Activated CD4-positive, alpha-beta T cell treated with anti-CD3 and anti-CD28 coated beads, Interleukin-2, Interleukin-6, amounts not matched to agents 100 ng/mL and 50 ng/mL, durations not matched to agents 16 hours and 8 hours (primary cell): ENCODE measurements at places on chromosomes 13 and 19.

- DNase-seq, result no peak
These were observed 559 bp downstream of the POLR2E start for GRCh38 chr19:1094655-1094977.

DNA sequence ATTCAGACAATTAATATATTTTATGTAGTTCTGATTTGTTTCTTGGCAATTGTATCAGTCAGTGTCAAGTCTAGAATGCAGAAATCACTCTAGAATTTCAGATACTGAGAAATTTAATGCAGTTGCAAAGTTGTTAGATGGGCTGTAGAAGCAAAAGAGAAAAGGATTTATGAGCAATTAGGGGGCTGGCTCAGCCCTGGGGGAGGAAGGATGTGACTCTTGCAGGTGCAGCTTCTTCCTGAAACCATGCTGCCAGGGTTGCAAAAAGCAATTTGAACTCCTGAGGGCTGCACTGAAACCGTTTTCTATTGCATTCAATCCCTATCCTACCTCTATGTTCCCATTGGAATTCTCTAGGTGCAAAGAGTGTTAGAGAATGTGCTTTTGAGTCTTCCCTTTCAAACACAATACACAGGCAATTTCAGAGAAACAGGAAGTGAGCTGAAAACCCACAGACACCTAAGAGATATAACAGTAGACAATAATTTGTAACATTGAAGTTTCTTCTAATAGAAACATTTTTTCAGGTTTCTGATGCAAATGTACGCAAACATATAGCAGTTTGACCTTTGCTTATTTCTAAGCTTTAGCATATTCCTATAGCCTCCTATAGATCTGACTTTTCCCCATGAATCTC lies 814.7 kb upstream of the ATXN8OS start:
- DNase-seq, result no peak

- DNase-seq, result no peak
These were observed 105.2 kb downstream of the SLITRK6 start for GRCh38 chr13:85693889-85694511.

DNA sequence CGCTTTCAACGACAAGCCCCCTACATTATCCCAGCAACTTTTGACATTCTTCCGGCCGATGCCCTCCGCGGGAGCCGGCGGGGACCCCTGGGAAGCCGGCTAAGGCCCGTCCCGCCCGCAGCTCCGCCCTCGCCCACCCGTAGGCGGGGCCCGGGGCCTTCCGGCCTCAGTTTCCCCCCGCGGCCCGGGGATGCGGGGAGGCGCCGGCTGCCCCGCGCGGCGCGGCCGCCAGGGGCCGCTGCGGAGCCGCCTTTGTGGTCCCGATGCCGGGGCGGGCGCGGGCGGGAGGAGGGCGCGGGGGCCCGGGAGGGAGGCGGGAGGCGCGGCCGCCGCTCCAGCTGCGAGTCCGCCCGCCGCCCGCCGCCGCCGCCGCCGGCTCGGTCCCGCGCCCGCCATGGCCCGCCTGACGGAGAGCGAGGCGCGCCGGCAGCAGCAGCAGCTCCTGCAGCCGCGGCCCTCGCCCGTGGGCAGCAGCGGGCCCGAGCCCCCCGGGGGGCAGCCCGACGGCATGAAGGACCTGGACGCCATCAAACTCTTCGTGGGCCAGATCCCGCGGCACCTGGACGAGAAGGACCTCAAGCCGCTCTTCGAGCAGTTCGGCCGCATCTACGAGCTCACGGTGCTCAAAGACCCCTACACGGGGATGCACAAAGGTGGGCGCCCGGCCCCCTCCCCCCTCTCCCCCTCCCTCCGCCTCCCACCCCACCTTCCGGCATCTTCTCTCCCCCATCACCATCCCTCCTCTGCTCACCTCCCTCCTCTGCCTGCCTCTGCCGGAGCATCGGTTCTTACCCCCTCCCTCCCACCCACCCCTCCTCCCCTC lies at the start of gene CELF5:
Gene CELF5, plus strand, starts transcription at position 316 of the 823 bp plus-strand sequence. Its CDS starts 79 bp downstream, at position 395.
- peak; percentile 59 for DNase-seq

DNA sequence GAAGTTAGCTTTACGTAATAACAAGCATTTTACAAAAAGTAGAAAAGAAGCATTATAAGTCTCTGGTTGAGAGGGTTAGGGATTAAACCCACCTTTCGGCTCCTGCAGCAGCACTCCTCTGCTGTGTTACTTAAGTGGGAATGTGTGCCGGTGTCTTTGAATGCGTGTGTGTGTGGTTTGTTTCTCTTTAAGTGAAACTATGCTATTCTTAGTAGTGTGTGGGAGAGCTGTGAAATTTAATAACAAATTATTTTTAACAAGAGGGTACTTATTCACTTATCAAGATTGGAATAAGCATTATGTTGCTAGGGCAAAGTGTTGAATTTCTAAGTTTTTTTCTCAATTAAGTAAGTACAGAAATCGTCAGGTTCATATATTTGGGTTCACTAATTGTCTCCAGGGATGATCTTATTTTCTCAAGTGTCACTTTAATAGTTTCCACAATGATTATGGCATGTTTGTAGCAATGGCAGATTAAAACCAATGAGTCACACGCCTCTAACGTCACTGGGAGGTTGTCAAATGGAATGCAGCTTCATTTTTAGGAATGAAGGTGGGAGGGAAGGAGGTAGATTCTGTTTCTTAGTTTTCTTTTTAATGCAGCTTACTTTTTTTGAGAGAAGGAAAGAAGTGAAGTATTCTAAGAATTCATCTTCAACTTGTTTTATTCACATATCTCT lies 151.3 kb downstream of the LMO7 start:
- no peak for DNase-seq

GRCh38 chr19:40193587-40193849 lies 2.3 kb downstream of the MAP3K10 start:
- no peak for DNase-seq

GRCh38 chr19:18653853-18654252 lies 17.0 kb downstream of the KLHL26 start:
- DNase-seq, result no peak

DNA sequence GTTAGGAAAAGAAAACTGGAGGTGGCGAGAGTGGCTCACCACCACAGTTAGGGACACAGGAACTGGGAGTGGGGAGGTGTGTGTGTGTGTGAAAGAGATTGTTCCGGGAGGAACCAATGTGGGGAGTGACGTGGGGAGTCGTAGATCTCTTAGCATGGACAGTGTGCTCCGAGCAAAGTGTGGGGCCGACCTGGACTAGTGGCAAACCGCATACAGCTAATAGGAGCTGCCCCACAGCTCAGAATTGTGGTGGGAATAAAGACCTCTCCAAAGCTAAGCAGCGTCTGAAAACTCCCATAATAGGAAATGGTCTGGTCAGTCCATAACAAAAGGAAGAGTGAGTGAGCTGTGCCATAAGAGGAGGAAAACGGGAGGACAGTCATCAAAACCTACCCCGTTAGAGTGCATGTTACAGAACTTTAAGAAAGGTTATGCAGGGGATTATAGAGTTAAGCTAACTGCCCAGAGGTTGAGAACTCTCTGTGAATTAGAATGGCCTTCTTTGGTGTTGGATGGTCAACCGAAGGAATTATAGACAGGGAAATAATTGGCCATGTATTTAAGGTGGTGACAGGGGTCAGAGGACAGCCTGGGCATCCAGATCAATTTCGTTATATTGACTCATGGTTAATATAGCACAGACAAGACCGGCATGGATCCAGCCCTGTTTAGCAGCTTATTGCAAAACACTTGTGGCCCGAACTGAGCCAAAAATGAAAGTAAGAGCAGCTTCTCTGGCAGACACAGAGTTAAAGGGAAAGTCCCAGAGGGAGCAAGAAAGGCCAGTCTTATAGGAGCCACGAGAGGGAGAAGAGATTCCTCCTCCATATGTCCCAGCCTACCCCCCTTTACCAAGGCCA lies 8.9 kb upstream of the SLC15A1 start:
- peak; percentile 21 for DNase-seq

- DNase-seq, result no peak
These were observed 1198.5 kb downstream of the EFNB2 start for GRCh38 chr13:105336706-105337576.

GRCh38 chr19:49808711-49809159 lies 4.4 kb downstream of the FUZ start:
- peak; percentile 85 for DNase-seq

GRCh38 chr19:18669524-18669817 lies 14.0 kb upstream of the CRTC1 start:
- DNase-seq, result no peak

DNA sequence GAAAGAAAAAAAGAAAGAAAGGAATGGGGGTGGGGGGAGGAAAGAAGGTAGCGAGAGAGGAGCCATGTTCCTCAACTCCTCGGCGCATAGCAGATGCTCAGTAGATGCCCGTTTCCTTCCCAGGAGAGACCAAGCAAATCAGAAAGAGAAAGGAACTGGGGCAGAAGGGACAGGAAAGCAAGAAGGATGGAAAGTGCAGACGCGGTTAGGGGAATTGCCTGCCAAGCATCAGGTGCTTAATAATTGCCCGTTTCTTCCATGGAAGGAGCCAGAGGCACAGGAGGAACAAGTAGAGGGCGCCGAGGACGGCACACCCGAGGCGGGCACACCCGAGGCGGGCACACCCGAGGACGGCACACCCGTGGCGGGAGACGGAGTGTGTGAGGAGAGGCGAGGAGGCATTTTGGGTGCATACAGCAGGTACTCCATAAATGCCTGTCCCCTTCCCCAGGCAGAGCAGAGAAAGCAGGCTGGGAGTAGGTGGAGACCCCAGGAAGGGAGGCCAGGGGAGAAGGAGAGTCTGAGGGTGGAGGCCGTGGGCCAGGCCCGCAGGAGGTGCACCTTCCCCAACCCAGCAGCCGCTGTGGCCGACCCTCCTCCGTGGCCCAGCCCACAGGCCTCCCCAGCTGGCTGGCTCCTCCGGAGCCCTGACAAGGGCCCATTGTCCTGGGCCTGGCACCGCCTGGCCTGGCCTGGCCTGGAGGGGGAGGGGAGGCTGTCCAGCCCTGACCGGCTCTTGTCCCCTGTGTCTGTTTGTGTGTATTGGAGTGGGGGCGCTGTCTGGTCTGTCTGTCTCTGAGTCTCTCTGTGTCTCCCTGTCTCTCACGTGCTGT lies 14.6 kb downstream of the JOSD2 start:
- no peak for DNase-seq

- DNase-seq, result peak; percentile 89
These were observed 4.6 kb downstream of the MIDN start for GRCh38 chr19:1252821-1253513.

- DNase-seq, result no peak
These were observed 95.9 kb downstream of the AKAP11 start for GRCh38 chr13:42367831-42368230.

DNA sequence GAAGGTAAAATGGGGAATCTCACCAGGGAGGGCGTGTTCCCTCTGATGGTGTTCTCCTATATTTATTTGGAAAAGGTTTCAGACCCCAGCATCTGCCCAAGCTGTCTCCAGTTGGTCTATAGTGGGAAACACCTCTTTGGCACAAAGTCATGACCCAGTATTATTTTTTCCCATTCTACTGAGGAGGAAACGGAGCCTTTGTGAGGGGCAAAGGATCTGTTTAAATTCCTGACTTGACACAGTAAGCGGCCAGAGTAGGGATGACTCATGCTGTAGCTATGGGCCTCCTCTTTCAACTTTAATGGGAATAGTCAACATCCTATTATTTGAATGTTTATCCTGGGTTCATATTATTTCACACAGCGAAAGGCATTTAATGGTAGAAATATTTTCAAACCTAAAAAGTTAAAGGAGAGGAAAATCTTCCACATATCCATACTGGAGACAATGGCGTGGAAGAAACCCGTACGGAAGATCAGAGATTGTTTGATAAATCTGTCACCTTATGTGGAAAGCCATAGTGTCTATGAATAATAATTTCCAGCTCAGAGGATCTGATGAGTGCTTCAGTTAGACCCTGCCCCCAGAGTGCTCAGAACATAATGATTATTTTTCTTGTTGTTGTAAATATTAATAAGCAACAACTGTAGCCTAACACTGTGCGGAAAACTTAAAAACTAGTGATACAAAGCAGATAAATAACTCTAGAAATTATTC lies 126.0 kb downstream of the FOXO1 start:
- no peak for DNase-seq

DNA sequence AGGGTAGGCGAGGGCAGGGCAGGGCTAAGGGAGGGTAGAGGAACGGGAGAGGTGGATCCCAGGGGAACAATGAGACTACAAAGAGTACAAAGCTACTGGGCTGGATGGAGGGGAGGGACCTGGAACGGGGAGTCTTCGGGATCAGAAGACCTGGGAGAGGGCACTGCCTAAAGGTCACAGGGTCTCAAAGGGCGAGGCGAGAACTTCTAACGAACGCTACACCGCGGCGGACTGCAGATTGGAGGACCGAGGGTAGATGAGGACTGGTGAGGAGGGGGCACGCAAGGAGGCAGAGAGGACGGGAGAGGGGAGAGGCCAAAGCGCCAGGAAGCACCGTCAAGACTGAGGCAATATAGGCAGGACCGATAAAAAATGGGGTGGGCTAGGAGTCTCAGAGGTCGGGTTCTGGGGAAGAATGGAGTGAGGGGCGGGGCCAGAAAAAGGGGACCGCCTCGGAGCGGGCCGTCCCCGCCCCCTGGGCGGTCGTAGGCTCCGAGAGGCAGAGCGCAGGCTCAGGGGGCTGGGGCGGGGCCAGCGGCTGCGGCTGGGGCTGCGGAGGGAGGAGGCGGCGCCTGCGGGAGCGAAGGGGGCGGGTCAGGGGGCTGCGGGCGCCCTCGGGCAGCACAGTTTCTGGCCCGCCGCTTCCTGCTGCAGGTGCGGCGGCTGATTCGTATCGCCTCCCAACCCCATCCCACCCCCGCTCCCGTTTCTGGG lies 1.3 kb upstream of the KCNC3 start:
- peak; percentile 95 for DNase-seq

GRCh38 chr13:39503048-39503447 lies 99.9 kb downstream of the LHFPL6 start:
- no peak for DNase-seq

GRCh38 chr13:51321836-51322235 lies 17.7 kb upstream of the SERPINE3 start:
- no peak for DNase-seq

- DNase-seq, result no peak
These were observed 156.4 kb upstream of the FREM2 start for GRCh38 chr13:38530492-38530891.

DNA sequence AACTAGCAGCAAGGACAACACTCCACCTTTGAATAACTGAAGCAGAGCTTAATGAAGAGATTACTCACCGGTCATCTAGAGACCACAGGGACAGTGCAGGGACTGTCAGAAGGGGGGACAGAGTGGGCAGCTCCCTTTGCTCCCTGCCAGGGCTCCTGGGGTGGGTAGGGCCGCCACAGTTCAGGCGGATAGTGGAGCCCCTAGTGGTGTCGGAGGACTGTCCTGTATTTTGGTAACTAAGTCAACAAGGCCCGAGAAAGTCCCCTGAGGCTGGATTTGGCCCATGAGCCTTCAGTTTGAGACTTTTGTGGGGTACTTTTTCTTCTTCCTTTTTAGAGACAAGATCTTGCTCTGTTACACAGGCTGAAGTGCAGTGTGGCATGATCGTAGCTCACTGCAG lies 44.6 kb downstream of the GJA3 start:
- no peak for DNase-seq

- DNase-seq, result no peak
These were observed 9.0 kb downstream of the LMO7 start for GRCh38 chr13:75645141-75645540.

GRCh38 chr19:1671716-1672037 lies 19.3 kb upstream of the TCF3 start:
- no peak for DNase-seq

DNA sequence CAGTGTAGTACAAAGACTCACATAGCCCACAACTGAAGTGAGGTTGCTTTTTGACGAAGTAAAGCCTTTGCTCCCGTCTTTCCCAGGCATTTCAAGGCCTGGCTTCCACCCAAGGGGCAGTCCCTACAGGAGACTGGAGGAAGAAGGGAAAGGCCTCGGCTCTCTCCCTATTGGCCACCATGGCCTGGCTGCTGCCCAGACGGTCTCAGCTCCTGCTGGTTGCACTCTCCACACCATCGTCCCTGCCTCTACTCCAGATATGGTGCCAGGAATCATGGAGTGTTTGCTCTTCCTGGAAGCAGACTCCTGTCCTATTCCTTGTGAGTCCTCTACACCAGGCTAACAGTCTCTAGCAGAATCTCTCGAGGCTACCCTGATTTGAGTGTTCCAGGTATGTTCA lies 124.1 kb upstream of the UQCRFS1 start:
- no peak for DNase-seq
